Left ventricle myocardium inferior (tissue), 1 donor: ENCODE measurements at places on chromosomes 3 and 15. TPM values are rescaled to one million over a fixed set of nuclear protein-coding genes. Genes with fewer than 3 reads are reported as not detected.
A peak's percentile ranks its signal among the peaks of the same experiment; 100 is the strongest.

DNA sequence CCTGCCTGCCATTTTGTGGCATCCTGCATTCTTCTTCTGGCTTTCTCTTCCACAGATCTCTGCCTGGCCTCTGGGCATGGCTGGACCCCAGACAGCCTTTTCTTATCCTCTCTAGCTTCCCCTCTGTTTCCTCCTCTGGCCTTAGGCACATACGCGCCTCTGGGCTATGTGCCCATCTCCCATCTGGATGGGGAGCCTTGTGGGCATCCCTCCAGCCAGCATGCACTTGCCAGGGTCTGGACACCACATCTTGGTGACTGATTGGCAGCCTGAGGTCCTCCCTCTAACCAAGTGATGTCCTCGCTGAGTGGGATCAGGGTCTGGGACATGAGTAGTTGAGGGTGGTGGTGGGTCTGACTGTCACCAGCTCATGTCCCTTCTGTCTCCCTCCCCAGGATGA, 12.8 kb downstream of the PLEKHO2 start:
- DNase-seq: no peak

DNA sequence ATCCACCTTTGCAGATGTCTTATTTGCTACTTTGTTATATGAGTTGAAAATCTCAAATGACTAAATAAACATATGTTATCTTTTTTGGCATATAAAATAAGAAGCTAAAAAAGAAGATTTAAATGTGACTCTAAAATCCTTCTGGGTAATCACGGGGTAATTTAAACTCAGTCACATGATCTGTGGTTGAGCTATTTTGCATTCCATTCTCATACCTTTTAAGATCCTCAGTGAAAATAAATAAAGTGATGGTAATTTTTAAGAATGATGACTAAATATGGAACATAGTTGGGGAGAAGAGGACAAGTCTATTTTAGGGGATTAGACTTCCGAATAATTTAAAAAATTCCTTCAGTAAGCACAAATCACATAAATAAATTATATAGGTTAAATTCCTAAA, 1076.8 kb downstream of the TUSC7 start:
- DNase-seq: no peak

DNA sequence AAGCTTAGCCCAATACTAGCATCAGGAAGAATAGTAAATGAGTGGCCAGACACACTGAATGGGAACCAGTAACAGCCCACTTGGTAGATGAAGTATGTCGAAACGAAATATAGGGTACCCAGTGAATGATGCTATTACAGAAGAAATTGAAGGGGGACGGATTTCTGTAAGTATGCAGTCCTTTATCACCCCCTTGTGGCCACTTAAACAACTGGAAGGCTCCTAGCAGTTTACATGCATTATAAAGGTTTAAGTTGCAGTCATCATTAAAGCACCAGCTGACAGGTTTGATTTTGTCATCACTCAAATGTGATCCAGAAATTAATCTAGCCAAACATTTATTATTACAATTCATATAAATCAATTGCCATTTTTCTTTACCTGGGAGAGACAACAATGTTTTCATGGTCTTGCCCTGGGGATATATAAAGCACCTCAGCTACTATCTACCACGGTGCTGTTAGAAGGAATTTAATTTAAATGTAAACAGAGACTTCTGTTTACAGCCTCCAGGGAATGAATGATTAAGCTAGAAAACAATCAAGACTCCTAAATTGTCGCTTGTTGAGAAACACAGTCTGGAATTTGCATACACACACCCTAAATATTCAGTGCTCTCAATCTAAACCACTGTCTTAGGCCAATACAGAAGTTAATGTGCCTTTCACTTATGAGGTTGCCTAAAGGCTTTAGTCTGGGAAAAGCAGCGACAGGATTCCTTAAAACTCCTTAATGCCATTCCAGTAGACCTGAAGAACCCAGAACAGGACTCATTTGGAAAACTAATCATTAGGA, 7.8 kb downstream of the EIF1B start:
- DNase-seq: no peak

- DNase-seq: no peak
Observed at GRCh38 chr3:174495928-174496327, 363.2 kb upstream of the NAALADL2 start.

- no peak for DNase-seq
Observed at GRCh38 chr3:46932455-46933225, 43.9 kb downstream of the CCDC12 start.

DNA sequence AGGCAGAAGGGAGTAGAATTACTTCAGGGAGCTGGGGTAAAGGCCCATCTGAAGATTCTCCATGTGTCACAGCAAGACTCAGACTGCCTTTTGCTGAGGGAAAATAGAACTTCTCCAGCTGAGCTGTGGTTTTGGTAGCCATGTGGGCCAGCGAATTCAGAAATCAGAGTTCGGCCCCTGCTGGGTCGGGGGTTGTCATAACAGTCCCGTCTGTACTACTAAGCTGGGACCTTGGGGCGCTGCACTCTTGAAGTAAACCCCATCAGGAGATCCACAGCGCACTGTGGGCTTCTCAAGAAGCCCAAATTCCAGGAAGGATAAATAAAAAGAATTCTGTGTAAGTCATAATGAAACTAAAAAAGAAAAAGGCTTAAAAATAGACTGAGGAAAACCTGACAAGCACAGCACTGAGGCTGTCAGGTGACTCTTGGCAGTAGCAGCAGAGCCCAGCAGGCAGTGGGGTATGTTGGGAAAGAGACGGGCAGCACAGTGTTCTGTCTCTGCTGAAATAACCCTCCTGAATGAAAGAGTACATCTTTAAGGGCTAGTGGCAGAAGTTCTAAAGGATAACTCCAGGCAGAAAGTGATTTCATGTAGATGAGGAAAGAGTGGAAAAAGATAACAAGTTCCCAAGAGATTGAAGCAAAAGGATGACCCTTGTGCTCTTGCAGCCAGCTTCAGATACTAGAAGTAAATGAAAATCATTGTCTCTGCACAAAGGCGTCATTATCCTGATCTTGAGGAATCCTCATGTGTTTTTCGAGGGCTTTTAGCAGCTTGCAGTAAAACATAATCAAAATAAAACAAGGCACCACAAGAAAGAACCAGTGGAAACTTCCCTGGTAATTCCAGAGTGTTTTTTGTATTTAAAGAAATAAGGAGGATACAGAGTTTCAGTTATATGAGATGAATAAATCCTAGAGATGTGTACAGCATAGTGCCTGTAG, 74.5 kb downstream of the RAB7A start:
- peak; percentile 51 for DNase-seq

- DNase-seq: no peak
Observed at GRCh38 chr3:108883373-108883772, 60.8 kb downstream of the TRAT1 start.

GRCh38 chr3:148998715-148999423, 7.5 kb downstream of the GYG1 start:
- DNase-seq: no peak

DNA sequence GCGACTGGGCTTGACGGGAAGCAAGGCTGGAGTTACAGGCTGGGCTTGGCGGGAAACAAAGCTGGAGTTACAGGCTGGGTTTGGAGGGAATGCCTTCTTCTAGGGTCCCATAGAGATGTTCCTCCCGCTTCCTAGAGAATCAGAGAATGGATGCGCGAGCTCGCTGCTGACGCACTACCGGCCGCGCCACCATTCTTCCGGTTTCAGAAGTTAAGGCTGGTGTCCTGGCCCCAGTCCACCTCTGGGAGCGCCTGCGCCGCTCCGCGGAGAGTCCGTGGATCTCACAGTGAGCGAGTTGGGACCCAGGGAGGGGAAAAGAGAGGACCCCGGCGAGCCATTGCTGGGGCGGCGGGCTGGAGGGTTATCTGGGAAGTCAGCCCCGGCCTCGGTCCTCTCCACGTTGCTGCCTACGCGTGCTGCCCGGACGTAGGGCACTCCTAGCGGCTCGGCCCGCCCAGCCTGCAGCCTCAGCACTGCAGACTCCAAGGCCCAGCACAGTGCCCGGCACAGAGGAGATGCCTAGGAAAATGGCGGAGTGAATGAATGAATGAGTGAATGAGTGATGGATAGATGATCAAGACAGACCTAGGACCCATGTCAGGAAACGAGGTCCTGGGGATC, at the start of gene ZNF502:
ZNF502 (plus strand) TSS at position 206 of the 621 bp plus-strand sequence. CDS start 7,602 bp downstream, outside the sequence.
- peak; percentile 88 for DNase-seq

DNA sequence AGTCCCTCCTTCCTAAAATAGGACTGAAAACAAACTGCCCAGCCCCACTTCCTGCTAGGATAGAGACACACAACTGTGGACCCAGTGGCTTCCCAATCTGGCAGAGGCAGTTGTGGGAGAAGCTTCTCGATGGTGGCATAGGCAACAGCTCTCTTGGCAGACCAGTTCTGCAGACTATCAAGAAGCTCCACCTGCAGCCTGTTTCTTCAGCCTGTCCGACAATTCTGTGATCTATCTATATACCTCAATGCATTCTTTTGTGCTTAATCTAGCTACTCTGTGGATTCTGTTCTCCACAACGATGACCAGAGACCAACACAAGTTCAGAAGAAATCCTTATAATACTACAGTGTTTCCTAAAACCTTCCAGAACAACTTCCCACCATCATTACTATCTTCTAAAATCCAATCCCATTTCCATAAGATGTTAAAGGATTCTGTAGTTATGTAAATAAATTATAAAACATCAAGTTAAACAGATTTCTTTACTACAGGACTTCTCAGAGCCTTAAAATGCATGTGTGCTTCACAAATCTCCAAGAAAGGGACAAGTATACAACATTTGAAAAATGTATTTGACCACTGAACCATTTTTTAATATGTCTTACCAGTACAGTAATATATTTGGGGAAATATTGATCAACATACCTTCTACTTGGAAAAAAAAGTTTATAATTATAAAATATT, 57.7 kb downstream of the IGF2BP2 start:
- no peak for DNase-seq

DNA sequence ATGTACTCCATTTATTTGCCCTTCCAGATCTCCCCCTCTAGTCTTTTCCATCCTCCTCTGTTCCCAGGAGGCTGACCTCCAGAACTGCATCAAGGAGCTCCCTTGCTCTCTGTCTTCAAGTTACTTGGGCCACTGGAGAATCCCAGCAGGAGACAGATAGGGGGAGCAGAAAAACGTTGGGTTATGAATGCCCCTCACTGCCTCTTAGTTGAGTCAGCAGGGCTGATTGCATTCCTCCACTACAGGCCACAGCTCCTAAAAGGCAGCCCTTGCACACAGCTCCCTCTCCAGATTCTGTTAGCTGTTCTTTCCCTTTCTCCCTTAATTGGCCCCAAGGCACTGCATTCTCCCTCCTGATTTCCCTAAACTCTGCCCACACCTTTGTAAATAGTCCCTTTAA, 12.4 kb upstream of the CEP152 start:
- no peak for DNase-seq

DNA sequence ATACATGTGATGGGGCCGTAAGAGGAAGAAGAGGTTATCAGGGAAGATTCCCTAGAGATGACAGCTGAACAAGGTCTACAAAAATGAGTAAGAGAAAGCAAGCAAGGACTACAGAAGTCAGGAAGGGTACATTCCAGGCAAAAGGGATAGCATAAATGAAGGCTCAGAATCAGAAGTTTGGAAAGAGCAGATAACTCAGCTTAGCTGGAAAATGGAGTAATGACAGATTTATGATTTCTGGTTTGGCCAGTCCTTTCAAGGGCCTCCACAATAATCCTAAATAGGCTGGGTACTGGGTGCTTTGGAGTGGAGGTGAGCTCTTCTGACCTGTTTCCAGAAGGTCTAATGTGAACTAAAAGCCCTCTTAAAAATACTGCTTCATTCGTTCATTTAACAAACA, 110.7 kb downstream of the MYO5A start:
- DNase-seq: no peak

DNA sequence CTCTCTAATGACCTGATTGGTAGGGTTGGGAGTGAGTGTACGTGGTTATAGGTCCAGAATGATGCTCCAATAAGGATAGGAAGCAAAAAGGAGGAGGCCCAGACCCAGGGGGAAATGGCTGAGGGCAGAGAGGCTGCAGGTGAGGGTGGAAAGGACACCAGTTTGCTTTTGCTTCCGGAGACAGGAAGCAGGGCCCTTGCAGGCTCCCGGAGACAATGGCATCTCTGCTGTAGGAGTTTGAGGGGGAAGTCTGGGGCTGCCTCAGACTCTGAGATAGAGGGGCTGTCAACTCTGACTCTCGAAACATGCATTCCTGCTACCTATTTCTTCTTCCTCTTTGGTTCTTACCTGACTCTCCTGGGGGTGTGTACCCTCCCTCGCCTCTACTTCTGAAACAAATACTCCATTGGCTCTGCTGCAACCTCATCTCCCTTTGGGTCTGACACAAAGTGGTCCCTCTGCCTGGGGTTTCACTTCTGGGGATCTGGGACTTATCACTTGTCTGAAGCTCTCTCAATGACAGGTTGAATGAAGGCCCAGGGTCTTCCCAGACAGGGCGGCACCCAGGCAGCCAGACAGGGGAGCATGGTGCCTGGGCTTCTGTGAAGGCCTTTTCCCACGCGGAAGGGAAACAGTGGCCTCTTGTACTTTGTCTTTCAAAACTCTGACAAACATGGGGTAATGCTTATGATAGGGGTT, 61.5 kb downstream of the CHRD start:
- DNase-seq: no peak

DNA sequence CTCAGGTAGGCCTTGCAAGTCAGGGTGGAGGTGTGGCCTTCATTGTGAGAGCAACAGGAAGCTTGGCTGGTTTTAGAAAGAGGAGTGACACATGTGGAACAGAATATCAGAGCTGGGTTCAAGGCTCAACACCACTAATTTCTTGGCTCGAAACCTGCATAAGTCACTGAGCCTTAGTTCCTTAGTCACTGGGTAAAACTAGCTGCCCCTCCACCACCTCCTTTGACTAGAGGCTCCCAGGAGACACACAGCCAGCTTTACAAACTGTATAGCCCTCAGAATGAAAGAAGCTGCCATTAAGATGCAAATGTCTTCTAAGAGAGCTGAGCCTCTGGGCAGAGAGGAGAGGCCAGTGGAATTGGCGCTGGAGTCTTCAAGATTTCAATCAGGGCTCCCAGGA, 67.7 kb downstream of the CERS3 start:
- DNase-seq: no peak

DNA sequence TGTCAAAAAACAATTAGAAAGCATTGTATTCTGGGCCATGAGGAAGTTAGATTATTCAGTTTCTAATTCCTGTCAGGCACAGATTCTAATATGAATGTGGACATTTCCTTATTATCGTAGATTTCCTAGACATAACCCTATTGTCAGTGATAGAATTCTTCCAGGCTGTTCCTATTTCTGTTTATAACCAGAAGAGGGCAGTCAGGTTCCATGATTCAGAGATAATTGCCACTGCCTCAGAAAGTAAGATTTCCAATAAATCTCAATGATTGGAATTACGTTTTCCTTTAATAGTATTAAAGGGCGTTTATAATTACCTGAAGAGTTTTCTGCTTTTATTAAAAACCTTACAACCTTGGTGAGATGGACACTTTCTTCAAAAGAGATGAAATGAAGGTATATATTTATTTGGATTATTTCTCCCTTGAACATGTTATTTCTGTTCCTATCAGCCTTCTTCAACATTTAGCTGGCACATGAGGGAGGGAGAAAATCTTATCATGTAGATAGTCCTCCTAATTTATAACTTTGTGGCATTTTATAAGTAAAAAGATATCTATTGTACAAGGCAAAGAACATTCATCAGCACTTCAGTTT, 439.2 kb downstream of the MCTP2 start:
- no peak for DNase-seq

The IL5RA gene
- not detected for total RNA-seq

The KBTBD8 gene
- 3.6 TPM for total RNA-seq

The FOXB1 gene
- not detected for total RNA-seq

The IL20RB gene
- 0.44 TPM for total RNA-seq

The GOLGA6L24 gene
- not detected for total RNA-seq

The FANCD2 gene
- total RNA-seq: 0.77 TPM
